ENCODE measurements at places on chromosomes 4 and X. TPM values are rescaled to one million over a fixed set of nuclear protein-coding genes. Genes with fewer than 3 reads are reported as not detected.

DNA sequence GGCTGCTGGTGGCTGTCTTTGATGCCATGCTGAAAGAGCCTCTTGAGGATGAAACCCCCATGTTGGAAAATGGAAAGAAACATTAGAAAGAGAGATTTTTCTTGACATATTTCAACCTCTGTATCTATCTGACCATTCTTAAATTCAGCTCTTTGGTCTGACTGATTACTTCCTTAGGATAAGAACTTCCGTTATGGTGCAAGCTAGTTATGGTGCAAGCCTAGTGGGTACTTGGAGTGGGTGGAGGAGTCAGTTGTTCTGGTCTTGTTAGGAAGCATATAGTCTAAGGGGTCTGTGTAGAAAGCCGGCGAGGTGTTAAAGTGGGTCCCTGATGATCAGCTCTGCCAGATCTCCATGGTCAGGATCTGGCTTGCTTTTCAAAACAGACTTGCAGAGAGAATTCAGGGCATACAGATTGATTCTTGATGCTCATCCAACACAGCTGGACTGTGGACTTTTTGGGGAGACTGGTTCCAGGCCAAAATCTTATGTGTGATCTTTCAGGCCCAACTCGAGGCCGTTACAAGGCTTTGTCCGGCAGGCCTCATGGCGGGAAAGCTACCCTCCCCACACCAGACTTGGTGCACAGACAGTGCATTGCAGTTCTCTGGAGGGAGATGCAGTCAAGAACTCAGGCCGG lies 82.8 kb upstream of the BOD1L1 start:
- H3K27ac ChIP-seq, result no peak overlapping the region
- DNase-seq, result no peak
- H3K36me3 ChIP-seq, result no peaks in the 10 kb centered on the region

DNA sequence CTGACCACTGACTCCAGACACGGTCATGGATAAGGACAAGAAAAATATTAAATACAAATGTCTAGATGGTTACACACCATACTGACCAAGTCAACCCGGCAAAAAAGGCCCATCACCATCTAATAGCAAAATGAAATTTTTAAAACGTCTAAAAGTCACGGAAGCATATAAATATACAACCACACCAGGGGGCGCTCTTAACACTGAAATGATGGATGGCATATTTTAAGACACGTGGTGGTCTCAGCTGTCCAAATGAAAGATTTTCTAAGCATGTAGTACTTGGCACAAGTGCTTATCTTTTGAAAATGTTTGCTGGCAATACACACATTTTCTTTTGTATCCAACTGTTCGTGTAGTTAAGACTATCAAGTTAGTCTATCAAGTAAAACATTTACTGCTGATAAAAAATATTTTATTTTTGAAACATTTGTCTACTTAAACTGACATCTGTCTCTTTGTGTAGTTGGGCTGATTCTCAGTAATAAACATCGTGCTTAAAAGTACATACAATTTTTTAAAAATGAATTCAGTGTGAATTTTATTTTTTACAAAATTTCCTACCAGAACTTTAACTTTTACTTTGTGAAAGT lies 64.6 kb downstream of the COX7B2 start:
- no peak overlapping the region for H3K27ac ChIP-seq
- H3K4me1 ChIP-seq, result no peaks in the 10 kb centered on the region
- DNase-seq, result peak; percentile 59
- H3K36me3 ChIP-seq, result no peaks in the 10 kb centered on the region
- H3K27me3 ChIP-seq, result no peaks in the 10 kb centered on the region

GRCh38 chr4:15295421-15296162 lies 132.2 kb upstream of the C1QTNF7 start:
- no peaks in the 10 kb centered on the region for H3K36me3 ChIP-seq
- no peaks in the 10 kb centered on the region for H3K27me3 ChIP-seq
- H3K4me1 ChIP-seq, result no peaks in the 10 kb centered on the region
- no peak for DNase-seq

- peaks cover 22% of the 10 kb centered on the region for H3K36me3 ChIP-seq
- no peaks in the 10 kb centered on the region for H3K4me1 ChIP-seq
- H3K4me3 ChIP-seq, result no peak overlapping the region
- no peaks in the 10 kb centered on the region for H3K27me3 ChIP-seq
- DNase-seq, result no peak
Observed at GRCh38 chr4:88441696-88442095, 15.2 kb upstream of the HERC5 start.

DNA sequence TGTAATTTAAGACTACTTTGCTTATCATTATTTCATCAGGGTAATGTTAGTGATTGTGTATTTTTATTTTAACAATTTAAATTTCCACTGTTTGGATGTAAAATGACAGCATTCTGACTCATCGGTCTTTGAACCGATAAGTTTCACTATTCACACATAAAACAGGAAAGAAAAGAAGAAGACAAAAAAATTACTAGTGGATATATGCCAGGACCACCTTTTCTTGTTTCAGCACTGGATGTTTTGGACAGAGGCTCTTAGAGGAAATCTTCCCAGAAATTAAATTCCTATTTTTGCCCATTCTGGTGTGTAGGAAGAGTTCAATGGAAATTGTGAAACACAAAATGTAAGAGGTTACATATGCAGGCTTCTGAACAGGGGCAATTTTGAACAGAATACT lies 57.4 kb downstream of the VEGFC start:
- DNase-seq, result no peak
- no peaks in the 10 kb centered on the region for H3K4me1 ChIP-seq
- H3K4me3 ChIP-seq, result no peak overlapping the region
- H3K27ac ChIP-seq, result no peak overlapping the region
- no peaks in the 10 kb centered on the region for H3K27me3 ChIP-seq

DNA sequence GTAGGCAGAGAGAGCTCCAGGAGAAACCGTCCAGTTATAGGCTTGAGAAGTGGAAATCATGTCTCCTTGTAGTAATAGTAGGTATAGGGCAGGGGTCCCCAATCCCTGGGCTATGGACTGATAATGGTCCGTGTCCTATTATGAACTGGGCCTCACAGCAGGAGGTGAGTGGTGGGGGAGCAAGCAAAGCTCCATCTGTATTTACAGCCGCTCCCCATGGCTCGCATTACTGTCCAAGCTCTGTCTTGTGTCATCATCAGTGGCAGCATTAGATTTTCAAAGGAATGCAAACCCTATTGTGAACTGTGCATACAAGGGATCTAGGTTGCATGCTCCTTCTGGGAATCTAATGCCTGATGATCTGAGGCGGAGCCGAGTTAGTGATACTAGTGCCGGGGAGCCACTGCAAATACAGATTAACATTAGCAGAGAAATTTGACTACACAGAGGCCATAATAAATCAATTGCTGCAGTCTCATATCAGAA lies 67.6 kb downstream of the MRPL1 start:
- H3K36me3 ChIP-seq, result peaks cover 10% of the 10 kb centered on the region
- no peak overlapping the region for H3K27ac ChIP-seq
- H3K4me3 ChIP-seq, result no peak overlapping the region
- no peak for DNase-seq
- H3K27me3 ChIP-seq, result peaks cover 3% of the 10 kb centered on the region

DNA sequence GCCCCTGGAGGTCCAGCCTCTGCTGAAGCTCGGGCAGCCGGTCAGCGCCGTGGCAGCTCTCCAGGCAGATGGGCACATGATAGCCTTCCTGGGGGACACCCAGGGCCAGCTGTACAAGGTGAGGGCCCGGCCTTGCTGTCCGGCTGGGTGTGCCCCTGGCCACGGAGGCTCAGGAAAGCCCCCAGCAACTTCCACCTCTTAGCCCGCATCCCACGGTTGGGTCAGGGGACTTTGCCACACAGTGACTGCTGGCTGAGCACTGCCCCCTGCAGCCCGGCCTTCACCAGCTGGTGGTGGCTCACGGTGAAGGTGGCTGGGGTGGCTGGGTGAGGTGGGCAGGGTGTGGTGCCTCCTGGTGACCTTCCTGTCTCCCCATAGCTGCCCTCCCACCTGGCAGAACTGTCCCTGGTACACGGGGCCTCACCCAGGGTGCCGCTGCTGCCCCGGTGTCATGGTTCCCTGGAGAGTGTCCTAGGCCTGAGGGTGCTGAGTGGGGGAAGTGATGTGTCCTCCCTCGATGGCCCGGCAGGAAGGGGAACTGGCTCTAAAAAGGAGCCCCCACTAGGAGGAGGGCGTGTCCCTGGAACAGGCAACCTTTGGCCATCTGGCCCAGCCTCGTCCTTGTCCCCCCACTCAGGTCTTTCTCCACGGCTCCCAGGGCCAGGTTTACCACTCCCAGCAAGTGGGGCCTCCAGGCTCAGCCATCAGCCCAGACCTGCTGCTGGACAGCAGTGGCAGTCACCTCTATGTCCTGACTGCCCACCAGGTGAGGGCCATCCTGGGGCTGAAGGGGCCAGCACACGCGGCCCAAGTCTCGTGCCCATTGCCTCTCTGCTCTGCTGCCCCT lies 4.5 kb downstream of the PLXNB3 start:
- peaks cover 2% of the 10 kb centered on the region for H3K4me1 ChIP-seq
- H3K27me3 ChIP-seq, result peaks cover 5% of the 10 kb centered on the region
- DNase-seq, result no peak
- no peak overlapping the region for H3K4me3 ChIP-seq
- H3K36me3 ChIP-seq, result no peaks in the 10 kb centered on the region

GRCh38 chr4:144655491-144655890 lies 9.5 kb downstream of the HHIP start:
- no peaks in the 10 kb centered on the region for H3K27me3 ChIP-seq
- H3K4me3 ChIP-seq, result no peak overlapping the region
- no peaks in the 10 kb centered on the region for H3K36me3 ChIP-seq

- no peak overlapping the region for H3K27ac ChIP-seq
- DNase-seq, result no peak
- H3K36me3 ChIP-seq, result no peaks in the 10 kb centered on the region
- H3K4me3 ChIP-seq, result no peak overlapping the region
- peaks cover 18% of the 10 kb centered on the region for H3K4me1 ChIP-seq
Observed at GRCh38 chr4:183342541-183343533, 20.6 kb upstream of the CLDN24 start.

DNA sequence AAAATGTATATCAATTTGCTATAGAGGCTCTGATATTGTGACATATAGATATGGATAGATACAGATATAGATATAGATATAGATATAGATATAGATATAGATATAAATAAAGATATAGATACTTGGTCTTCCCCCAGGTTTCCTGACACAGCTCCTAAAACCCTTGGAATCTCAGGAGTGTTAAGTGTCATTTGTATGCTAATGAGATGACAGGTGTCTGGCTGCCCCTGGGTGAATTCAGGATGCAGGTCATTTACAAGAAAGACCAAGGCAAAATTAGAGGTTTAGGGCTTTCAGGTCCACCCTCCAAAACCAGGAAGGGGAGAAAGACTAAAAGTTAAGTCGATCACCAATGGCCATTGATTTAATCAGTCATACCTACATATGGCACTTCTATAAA lies 1034.8 kb downstream of the PDHA2 start:
- H3K27ac ChIP-seq, result no peak overlapping the region
- peaks cover 1% of the 10 kb centered on the region for H3K27me3 ChIP-seq
- H3K4me3 ChIP-seq, result no peak overlapping the region

DNA sequence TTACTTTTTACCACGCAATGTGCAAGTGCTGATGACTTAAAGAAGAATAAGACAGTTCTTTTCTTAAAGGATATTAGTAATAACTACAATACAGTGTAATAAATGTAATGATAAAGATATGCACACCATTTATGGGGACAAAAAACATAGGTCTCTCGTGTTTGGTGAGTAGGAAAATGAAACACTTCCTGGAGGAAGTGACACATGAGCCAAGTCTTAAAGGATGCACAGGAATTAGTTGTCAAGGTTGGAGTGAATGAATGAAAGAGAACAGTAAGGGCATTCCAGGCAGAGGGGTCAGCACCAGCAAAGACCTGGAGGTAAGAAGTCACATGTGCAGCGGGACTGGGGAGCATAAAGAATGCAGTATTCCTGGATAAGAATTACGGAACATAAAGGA lies 112.7 kb downstream of the SH3RF1 start:
- no peak for DNase-seq
- H3K4me1 ChIP-seq, result peaks cover 12% of the 10 kb centered on the region
- H3K36me3 ChIP-seq, result peaks cover 16% of the 10 kb centered on the region
- no peaks in the 10 kb centered on the region for H3K27me3 ChIP-seq
- no peak overlapping the region for H3K4me3 ChIP-seq

DNA sequence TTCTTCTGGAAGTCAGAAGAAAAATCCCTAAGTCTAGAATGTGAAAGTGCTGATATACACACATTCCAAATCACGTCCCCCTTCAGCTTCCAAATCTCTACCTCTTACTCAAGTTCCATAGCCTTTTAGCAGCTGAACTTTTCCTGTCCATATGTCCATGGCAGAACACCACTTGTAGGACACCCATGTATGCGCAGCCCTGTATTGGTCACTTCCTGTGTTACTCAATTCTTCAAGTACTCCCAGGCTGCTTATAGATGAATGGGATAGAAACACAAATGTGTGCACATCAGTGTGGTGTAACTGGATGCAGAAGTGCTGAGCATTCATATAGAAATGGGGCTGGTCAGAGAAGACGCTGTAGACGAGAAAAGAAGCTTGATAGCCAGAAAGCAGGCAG lies 18.8 kb downstream of the SRPX2 start:
- no peaks in the 10 kb centered on the region for H3K36me3 ChIP-seq
- H3K4me1 ChIP-seq, result peaks cover 13% of the 10 kb centered on the region
- no peak overlapping the region for H3K4me3 ChIP-seq
- H3K27me3 ChIP-seq, result no peaks in the 10 kb centered on the region

DNA sequence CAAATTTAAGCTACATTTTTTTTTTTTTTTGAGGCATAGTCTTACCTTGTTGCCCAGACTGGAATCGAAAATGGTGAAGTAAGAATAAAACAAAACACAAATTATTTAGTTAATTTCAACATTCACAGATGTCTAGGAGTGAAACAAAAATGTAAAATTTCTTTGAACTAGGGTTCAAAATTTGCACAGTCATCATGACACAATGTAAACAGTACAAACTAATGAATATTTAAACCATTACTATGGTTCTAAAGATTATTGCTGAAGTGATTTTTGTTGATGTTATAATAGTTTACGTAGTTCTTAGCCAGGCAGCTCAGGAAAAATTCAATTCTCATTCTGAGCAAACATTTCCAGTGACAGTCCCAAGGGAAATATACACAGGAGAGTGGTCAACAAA lies 633.1 kb downstream of the GRXCR1 start:
- H3K4me3 ChIP-seq, result no peak overlapping the region
- no peaks in the 10 kb centered on the region for H3K4me1 ChIP-seq
- H3K36me3 ChIP-seq, result no peaks in the 10 kb centered on the region
- no peaks in the 10 kb centered on the region for H3K27me3 ChIP-seq

The GAR1 gene
- total RNA-seq, result 34.4 TPM

The FNIP2 gene
- total RNA-seq, result 34.3 TPM

The GAGE13 gene
- total RNA-seq, result not detected

The KLHL4 gene
- total RNA-seq, result 80.9 TPM

The PROM1 gene
- total RNA-seq, result 12.2 TPM

The SHROOM4 gene
- 35.8 TPM for total RNA-seq

The PFKFB1 gene
- total RNA-seq, result 0.49 TPM

The DGAT2L6 gene
- total RNA-seq, result not detected
